Ascending aorta (tissue), 2 donors: ENCODE measurements at places on chromosomes 6 and 20. TPM values are rescaled to one million over a fixed set of nuclear protein-coding genes. Genes with fewer than 3 reads are reported as not detected.

CLIC5 gene
- total RNA-seq, result 7.6 TPM

PKIB gene
- total RNA-seq, result not detected

CDK5RAP1 gene
- 42.8 TPM for total RNA-seq

LIN28B gene
- total RNA-seq, result not detected

BEND3 gene
- total RNA-seq, result 4.2 TPM

GTSF1L gene
- not detected for total RNA-seq

UNC5CL gene
- total RNA-seq, result 0.53 TPM

LTA gene
- total RNA-seq, result not detected

GRM1 gene
- not detected for total RNA-seq
